ENCODE measurements at places on chromosomes 2 and 18.

GRCh38 chr2:88959480-88960204 lies 268.2 kb downstream of the RPIA start:
- no peak for DNase-seq

DNA sequence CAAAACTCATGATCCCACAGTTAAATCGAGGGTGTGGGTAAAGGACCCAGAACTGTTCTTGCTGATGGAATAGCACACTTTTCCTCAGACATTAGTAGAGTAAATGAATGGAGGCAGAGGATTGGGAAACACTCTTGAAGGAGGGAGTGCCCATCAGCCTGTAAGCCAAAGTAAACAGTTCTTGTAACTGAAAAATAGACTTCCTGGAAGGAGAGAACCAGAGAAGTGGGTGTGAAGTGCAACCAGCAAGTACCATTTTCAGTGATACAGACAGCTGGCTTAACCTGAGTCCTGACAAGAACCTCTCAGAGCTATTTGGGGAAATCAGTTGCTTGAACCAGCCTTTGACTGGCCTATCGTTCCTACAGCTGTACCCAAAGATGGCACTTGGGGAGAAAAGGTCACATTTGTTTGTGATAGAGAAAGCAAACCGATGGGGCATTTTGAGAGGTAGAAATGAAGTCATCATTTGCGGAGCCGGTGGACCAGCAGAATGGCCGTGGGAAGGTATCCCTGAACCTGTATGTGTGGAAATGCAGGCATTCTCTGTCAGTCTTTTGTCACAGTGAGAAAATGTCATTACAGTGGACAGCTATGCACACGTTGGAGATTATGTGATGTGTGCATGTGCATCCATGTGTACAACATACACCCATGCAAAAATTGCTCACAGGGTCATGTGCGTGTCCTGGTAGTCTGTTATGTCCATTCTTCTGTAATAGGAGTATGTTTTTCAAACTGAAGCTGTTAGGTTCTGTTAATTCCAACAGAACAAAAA lies 17.8 kb downstream of the CRIM1 start:
- DNase-seq, result no peak

DNA sequence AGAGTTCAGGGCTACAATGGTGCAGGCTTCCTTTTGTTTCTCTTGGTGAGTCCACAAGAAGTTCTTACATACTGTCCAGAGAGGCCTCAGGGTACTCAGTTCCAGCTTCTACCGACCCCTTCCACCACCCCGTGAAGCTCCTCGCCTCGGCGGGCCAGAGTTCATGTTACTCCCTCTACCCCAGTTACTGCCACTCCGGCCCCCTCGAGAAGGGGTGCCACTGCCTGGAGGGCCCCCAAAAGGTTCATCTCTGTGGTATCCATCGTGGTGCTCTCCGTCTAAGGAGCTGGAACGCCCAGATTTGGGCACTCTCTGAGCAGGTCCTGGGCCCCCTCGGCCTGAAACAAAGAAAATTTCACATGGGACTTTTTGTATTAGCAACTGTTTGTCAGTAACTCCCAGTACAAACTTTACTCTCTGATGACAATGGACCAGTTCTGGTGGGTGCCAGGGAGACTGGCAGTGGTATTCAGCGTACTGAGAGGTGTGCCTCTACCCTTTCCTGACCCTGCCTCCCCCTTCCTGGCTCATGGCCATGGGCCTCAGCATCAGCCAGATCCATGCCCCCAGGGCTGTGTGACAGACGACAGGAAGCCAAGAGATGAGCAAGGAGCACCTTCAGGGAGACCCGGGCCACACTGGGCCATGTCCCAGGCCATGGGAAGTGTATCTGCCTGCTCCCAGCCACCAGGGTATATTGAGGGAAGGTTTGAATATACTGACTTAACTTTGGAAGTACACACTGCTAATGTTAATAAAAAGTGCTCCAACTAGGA lies 5.1 kb downstream of the SFT2D3 start:
- no peak for DNase-seq

DNA sequence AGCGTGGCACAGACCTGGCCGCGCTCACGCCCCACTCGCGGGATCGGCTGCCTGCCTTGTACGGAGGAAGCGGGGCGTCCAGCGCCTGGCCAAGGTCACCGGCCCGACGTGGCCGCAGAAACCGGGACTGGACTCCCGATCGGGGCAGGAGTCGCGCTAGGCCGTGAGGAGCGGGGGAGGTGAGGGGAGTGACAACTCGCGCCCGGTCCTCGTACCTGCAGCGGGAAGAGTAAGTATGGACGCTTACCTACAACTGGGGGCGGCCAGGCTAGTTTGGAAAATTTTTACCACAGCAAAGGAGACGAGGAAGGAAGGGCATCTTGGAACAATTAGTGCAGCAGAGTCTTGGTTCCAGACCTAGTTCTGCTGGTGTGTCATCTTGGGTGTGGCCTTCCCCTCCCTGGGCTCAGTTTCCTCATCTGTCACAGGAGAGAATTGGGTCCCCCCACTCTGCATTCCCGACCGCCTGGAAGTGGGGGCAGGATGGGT lies 693 bp downstream of the UBE2F start:
- DNase-seq, result no peak

DNA sequence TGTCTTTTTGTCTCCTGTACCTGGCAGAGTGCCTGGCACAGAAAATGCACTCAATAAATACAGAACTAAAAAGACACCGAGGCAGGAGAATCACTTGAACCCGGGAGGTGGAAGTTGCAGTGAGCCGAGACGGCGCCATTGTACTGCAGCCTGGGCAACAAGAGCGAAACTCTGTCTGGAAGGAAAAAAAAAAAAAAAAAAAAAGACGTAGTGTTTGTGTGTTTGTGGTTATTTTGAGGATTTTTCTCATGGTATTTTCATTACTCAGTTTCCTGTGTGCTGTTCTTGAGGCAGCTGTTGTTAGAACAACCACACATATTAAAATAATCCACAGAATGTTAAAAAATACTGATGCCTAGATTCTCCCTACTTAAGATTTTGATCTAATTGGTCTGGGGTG lies 519.2 kb upstream of the SPHKAP start:
- no peak for DNase-seq

DNA sequence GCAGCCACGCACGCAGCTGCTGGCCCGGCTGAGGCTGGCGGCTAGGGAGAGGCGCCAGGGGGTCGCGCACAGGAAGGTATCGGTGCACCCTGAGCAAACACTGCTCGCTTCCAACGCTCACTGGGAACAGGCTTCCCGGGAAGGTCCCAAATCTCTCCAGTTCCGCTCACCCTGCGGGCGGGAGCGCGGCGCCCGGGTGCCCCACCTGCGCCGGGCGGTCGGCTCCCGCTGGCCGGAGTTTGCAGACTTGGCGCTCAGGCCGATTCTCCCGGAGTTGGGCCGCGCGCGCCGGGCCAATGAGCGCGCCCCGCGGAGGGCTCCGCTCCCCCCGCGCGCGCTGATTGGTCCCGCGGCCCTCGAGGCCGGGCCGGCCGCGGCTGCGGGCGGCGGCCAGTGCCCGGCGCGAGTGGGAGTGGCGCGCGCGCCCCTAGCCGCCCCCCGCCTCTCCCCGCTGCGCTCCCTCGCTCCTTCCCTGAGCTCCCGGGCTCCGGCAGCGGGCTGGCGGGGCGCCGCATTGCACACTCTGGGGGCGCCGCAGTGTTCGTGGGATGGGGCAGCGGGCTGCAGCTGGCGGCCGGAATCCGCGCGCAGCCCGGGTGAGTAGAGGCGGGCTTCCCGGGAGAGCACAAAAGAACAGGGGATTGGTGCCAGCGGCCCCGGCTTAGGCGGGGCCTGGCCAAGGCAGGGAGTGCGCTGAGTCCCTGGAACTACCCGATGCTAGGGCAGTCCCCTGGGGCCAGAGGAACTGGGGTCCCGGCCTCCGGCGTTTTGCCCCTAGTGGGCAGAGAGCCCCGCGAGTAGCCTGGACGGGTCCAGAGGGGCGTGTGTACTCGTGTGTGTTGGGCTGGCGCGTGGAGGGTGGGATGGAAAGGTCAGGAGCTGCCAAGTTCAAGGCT lies at the start of gene LYPD6:
LYPD6 (plus strand) TSS at position 461 of the 896 bp plus-strand sequence. CDS start 107,122 bp downstream, outside the sequence.
- DNase-seq, result no peak

DNA sequence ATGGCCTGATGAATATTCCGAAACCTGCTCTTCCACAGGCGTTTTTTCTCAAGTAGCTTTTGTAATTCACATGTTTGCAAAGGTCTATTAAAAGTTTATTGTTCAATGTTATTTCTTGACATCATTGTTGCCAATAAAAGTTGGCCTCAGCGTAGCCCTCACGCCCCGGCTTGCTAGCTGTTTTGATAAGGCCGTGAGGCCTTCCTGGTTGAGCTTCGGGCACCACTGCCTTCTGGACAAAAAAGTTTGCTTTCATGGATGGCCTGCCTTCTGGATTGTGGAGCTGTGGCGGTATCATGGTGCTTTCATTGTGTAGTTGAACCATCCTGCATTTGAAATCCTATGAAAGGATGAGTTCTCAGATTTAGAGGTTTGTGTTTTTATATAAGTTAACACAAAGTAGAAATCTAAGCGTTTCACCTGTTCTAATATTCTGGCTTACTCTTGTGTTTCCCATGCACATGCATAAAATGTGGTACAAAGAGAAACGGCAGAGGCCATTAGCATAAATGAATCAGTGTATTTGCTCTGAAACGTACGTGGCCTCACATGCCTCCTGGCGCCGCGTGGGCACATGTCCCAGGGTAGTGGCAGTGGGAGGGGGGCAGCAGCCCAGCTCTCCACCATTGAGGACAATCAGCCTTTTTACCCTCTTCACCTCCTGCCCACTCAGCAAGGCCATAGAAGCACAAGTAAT lies 134.5 kb downstream of the NCK2 start:
- DNase-seq, result no peak

DNA sequence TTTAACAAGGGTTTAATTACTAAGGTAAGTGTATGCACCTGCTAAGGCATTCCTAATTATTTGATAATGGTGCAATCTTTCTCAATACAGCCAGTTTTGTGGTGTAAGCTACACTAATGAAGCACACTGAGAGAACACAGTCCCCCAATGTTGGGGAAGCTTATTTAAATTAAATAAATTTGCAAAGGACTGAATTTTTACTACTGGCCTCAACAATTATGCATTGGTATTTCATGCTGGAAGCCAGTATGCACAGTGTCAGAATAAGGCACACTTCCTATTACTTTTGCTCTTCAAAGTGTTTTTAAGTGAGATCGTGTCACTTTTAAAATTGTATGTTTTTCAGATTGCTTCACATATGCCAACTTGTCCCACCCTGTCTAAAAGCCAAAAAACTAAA lies 103.2 kb upstream of the ZNF521 start:
- DNase-seq, result no peak

DNA sequence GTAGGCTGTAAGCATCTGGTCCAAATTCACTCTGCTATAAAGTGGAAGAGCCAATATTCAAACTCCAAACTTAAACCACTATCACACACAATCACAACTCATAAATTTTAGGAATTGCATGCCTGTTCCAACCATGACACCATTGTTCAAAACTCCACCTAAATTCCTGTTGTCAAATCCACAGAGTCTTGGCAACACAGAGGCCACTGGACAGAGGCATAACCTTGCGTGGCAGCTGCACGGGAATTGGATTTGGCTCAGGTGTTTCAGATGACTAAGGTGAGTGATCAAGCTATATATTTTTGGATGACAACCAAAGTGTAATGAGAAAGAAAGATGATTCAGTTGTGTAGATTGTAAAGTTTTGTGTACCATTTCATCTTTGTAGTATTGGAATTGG lies 422.7 kb upstream of the TNP1 start:
- DNase-seq, result no peak

DNA sequence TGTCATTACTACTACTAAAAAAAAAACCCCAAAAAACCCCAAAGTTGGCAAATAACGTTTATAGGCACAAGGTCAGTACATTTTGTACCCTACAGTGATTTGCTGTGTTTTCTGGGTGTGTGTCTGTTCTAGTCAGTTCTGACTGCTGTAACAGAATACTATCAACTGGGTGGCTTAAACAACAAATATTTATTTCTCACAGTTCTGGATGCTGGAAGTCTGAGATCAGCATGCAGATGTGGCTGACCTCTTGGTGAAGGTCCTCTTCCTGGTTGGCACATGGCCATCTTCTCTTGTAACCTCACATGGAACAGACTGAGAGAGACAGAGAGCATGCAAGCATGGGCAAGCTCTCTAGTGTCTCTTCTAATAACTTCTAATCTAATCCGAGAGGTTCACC lies 103.1 kb downstream of the CERS6 start:
- no peak for DNase-seq

- DNase-seq, result no peak
Observed at GRCh38 chr18:9914334-9914583, 443 bp downstream of the VAPA start.

- DNase-seq, result no peak
Observed at GRCh38 chr2:112065966-112066365, 10.9 kb downstream of the TMEM87B start.

All from NCI-H1417 treated with DMSO at 0.1 percent for 48 hours (cell line).